Activated naive CD4-positive, alpha-beta T cell treated with anti-CD3 and anti-CD28 coated beads, Interleukin-2, amount 50 U/mL, for 16 hours (primary cell): ENCODE measurements at places on chromosomes 2 and 18.

DNA sequence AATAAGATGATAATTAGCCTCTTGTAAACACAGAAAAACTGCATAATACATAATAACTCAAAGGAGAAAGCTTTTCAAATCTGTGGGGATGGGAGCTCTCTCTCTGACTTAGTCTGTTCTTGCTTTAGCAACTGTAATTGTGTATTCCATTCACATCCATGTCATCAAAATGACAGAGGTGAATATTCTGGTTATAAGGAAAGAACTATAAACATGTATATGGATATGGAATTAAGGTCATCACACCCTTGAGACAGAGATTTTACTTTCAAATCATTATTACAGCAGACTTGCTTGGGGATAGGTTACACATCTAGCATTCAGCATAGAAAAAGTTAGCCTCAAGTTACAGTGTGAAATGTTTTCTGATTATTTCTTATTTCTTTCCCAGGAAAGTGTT lies 497.7 kb downstream of the LRP1B start:
- DNase-seq = no peak

DNA sequence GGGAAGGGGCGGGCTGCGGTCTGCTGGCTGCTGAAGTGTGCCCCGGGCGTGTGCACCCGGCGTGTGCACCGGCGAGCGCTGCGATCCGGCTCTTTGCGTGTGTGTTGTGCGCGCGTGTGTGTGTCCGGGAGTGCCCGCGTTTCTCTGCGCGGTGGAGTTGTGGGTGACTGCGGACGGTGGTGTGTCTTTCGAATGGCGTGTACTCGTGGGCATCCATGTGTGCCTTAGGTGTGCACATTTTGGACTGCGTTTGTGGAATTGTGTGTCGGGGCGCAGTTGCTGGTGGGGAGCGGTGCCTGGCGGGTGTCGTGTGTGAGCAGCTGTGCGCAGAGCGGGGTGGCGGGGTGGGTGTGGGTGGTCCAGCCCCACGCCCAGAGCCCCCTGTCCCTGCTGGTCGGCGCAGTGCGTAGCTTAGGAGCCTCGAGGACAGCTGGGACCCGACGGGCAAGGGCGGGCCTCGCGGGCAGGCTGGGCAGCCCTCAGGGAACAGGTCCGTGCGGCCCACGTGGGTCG lies 533 bp downstream of the HPCAL1 start:
- peak; percentile 42 for DNase-seq

DNA sequence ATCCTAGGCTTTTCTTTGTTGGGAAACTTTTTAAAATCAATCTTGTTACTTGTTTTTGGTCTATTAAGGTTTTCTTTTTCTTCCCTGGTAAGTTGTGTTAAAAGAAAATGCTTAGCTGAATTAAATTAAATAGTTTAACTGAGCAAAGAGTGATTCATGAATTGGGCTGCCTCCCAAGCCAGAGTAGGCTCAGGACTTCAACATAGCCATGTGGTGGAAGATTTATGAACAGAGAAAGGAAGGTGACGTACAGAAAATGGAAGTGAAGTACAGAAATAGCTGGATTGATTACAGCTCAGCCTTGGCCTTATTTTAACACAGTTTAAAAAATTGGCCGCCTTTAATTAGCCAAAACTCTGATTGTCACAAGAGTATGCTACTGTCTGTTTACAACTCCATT lies 27.9 kb upstream of the GALNT5 start:
- DNase-seq = no peak

- DNase-seq = no peak
These were observed 272.4 kb downstream of the FIGN start for GRCh38 chr2:163463411-163463810.

DNA sequence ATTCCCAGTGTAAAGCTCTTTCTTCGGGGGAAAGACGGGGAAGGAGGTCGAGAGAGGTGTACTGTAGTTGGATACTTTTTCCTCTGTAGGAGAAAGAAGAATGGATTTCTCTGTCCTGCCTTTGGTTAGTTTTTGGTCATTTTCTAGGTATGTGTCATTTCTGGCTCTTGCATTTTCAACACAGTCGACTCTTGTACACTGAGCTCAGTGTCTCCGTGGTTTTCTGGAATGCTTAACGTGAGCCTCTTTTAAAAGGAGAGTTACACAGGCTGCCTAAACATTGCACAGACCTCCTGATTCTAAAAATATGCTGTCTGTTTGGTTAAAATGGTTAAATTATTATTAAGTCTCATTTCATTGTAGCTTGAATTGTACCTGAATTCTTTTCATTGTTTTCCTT lies 21.8 kb upstream of the GLS start:
- no peak for DNase-seq

- no peak for DNase-seq
These were observed 55.2 kb downstream of the TTC21B start for GRCh38 chr2:165898381-165898780.

DNA sequence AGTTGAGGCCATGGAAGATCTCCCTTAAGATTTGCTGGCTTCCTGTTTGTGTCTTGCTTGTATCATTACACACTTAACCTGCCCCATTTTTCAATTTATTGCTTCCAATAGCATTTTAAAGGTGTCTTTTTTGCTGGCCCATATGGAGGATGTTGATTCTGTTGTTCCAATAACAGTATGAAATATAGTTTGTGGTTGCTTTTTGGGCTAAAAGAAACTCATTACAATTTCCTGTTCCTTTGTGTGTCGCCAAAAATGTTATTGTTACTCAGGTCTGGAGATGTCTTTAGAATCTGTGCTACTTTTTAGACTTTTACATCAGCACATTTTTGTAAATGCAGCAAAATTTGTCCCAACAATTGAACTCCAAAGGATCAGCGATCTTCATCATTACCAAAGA lies 234.0 kb upstream of the ITGA4 start:
- no peak for DNase-seq

DNA sequence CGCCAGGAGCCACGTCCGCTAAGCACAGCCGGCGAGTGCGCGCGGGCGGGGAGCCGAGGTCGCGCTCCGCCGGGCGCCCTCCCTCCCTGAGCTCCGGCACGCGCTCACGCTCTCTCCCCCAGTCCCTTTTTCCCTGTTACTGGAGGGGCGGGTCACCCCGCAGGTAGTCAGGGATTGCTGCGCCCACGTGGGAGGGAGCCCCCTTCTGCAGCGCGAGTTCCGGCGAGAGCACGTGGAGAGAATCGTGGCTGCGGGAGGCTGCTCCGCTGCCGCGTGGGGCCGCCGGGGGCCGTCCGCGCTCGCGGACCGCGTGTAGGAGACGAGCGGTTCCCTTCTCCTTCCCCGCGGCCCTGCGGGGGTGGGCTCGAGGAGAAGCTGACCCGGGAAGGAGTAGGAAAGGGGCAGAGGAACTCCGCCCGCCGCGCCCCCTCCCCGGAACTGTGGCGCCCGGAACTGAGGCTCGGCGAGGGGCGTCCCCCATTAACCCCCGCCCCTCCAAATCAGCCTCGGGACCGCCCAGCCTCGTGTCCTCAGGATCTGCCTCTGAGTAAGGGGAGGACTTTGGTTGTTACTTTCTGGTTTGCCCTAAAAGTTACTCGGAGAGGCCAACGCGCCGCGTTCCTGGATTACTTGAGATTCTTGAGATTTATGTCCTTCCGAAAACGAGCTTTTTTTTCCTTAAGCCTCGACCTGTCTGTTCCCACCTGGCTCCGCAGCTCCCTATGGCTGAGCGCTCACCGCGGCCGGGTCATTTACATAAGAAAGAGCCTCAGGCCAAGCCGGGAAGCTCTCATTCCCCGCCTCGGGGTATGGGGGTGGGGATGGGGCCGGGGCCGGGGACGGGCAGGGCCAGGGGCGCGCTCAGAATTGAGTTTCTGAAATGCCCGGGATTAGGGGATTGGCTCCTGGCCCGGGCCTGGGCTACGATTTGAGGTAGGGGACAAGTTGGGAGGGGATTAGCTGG lies 1.1 kb downstream of the HK2 start:
- DNase-seq = peak; percentile 85

GRCh38 chr2:219643788-219644398 lies 16.5 kb downstream of the SLC4A3 start:
- no peak for DNase-seq

- DNase-seq = peak; percentile 50
These were observed 181.8 kb downstream of the SNTG2 start for GRCh38 chr2:1132328-1132969.

- no peak for DNase-seq
These were observed 5.0 kb upstream of the ZSWIM2 start for GRCh38 chr2:186853951-186854350.

GRCh38 chr2:22002066-22002465 lies 878.3 kb downstream of the TDRD15 start:
- DNase-seq = no peak

GRCh38 chr18:8615397-8616027 lies 6.3 kb downstream of the RAB12 start:
- no peak for DNase-seq

- DNase-seq = no peak
These were observed 208.1 kb downstream of the IKZF2 start for GRCh38 chr2:212943351-212943750.

DNA sequence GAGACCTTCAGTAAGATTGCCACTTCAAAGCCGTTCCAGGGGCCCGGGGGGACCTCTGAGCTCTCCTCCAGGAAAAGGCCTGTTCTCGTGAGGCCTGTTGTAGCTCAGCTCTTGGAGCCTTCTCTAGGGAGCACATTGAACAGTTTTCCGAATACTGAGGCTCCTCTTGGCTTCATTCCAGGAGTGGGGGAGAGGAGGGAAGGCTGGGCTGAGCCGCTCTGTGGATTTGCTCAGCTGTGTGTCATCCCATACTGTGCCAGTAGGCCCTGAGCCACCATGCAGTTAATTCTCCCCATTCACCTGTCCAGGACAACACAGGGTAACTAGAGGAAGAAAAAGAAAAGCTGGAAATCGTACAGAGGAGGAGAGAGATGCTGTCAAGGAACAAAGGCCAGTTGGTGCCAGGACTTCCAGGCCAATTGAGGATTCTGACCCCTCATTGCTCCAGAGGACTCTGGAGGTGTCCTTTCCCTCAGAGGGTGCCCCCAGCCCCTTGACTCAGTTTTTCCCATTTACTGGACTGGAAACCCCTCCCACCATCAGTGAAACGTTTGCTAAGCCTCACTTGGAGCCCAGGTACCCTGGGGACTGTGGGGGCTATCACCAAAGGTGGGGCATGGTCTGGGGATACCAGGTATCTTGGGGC lies 41.4 kb downstream of the HS1BP3 start:
- peak; percentile 4 for DNase-seq

GRCh38 chr18:47427923-47428637 lies 176.6 kb upstream of the SKOR2 start:
- DNase-seq = no peak

DNA sequence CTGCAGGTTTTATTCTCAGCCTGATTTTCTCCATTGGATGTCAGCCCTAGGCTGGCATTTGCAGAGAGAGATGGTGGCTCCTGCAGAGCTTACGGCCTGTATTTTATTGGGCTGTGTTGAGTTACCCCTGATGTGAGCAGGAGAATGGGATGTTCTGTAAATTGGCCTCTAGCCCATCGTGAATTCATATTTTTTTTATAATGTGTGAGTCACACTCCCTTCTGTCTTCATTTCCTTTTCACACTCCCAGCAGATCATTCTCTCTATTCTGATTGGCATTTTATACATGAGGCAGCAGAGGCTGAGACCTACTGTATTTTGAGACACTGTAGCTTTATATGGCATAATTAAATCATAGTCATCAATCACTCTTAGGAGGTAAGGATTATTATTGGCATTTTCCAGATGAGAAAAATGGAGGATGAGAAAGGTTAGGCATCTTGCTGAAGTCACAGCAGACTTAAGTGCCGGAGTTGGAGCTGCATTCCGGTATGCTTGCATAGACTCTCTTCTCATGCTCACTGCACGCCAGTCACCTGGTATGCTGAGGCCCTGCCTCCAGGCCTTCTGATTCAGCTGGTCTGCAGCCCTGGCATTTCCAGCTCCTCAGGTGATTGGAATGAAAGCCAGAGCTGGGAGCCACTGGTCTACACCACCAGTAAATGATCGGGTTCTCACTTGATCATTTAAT lies 142.4 kb downstream of the NEDD4L start:
- no peak for DNase-seq

- no peak for DNase-seq
These were observed 209.6 kb downstream of the CYP26B1 start for GRCh38 chr2:71938108-71938507.

DNA sequence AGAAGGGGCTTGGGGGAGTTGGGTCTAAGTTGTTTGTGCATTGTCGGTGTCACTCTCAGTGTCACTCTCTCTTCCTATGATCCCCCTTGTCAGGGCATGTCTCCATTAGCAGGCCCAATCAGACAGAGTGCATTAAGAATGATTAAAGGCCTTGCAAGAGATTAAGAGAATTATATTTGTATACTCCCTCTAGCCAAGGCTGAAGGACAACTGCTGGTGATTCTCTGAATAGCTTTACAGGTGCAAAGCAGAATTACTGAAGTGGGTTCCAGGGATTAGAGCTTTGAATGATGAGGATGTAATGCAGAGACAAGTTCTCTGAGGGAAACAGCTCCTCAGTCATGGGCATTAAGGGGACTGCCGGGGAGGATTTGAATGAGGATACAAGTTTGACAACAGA lies 104.8 kb upstream of the LGALSL start:
- no peak for DNase-seq

DNA sequence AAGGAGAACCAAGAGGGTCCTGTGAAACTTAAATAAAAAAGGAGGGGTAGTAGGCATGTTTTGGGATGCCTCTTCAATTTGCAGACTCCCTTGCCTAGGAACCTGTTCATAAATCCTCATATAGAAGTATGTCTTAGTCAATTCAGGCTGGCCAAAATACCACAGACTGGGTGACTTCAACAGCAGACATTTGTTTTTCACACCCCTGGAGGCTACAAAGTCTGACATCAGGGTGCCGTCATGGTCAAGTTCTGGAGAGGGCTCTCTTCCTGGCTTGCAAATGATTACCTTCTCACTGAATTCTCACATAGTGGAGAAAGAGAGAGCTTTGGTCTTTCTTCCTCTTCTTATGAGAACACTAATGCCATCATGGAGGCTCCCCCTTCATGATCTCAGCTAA lies 4.1 kb upstream of the TCF4 start:
- DNase-seq = no peak

GRCh38 chr2:150174971-150175421 lies 312.5 kb downstream of the RND3 start:
- no peak for DNase-seq

GRCh38 chr18:32761231-32761630 lies 11.6 kb downstream of the KLHL14 start:
- DNase-seq = no peak

DNA sequence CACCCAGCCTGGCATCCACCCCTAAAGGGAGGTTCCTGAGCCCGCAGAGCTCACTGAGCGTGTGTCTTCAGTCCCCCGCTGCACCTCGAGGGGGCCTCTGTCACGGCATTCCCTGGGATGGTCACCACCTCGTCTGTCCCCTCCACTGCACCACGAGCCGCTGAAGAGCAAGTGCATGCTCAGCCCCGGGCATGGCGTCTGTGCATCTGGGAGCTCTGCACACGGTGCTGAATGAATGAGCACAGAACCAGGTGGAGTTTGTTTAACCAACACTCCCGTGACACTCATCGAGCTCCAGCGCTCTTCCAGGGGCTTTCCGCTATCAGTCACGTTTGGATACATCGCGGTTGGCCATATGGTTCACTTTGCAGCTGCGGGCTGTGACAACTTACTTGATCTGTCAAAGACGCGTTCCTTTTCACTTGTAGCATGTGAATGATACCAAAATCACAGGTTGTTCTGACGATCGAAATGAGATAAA lies 9.2 kb downstream of the ALLC start:
- no peak for DNase-seq

- DNase-seq = no peak
These were observed 2.7 kb downstream of the UCN start for GRCh38 chr2:27305516-27305915.

- no peak for DNase-seq
These were observed 49.5 kb downstream of the TGIF1 start for GRCh38 chr18:3499501-3499900.

GRCh38 chr2:198371921-198372543 lies 567.6 kb downstream of the PLCL1 start:
- DNase-seq = no peak

- no peak for DNase-seq
These were observed 931 bp upstream of the TMEM131 start for GRCh38 chr2:97996679-97997078.
